ENCODE measurements at places on chromosomes 7 and 10.

- no peak overlapping the region for H3K4me3 ChIP-seq
- H3K36me3 ChIP-seq = no peaks in the 10 kb centered on the region
- DNase-seq = no peak
- H3K4me1 ChIP-seq = no peaks in the 10 kb centered on the region
Observed at GRCh38 chr10:100101192-100102076, 19.8 kb upstream of the CPN1 start.

DNA sequence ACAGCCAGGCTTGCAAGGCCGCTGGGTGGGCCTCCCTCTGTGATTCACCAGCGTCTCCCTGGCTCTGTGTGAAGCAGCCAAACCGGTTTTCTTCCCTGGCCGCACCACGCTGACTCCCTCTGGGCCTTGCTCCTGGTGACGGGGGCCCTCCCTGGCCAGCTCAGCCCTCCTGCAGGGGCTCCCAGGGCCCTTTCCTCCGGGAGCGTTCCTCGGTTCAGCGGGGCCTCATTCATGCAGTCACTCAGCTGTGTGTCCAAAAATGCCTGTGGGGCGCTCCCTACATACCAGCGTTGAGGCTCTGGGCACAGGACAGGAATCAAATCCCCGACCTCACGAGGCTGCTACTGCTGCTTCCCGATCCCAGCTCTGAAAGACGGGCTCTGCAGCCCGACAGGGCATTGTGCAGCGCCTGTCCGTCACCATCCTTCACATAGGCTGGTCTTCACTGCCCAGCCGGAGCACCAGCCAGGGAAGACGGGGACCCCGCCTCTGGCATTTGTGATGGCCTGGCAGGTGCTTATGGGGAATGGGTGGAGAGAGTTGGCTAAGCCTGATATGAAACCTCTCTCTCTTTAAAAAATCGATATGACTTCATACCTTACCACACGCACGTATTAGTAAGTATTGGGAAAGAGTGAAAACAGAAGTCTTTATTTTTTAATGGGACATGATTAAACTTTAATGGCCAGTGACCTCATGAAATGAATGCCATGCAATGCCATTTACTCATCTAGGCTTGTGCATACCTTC is 110.0 kb upstream of the SHH start:
- no peak overlapping the region for H3K4me3 ChIP-seq
- no peak for DNase-seq
- no peaks in the 10 kb centered on the region for H3K4me1 ChIP-seq
- H3K27ac ChIP-seq = no peak overlapping the region

GRCh38 chr10:29807163-29807806 is 172.5 kb upstream of the SVIL start:
- no peaks in the 10 kb centered on the region for H3K27me3 ChIP-seq
- peaks cover 46% of the 10 kb centered on the region for H3K4me1 ChIP-seq
- no peaks in the 10 kb centered on the region for H3K36me3 ChIP-seq
- H3K27ac ChIP-seq = no peak overlapping the region
- H3K4me3 ChIP-seq = no peak overlapping the region

- no peak overlapping the region for H3K4me3 ChIP-seq
- peak overlapping the region; percentile 81 for H3K27ac ChIP-seq
- H3K27me3 ChIP-seq = no peaks in the 10 kb centered on the region
- no peak for DNase-seq
- no peaks in the 10 kb centered on the region for H3K36me3 ChIP-seq
- H3K4me1 ChIP-seq = peaks cover 77% of the 10 kb centered on the region
Observed at GRCh38 chr7:17140406-17140805, 158.0 kb upstream of the AHR start.

GRCh38 chr10:49177391-49178355 is 10.5 kb downstream of the TMEM273 start:
- peak overlapping the region; percentile 61 for H3K27ac ChIP-seq
- H3K4me1 ChIP-seq = peaks cover 28% of the 10 kb centered on the region
- H3K36me3 ChIP-seq = no peaks in the 10 kb centered on the region
- DNase-seq = no peak
- H3K4me3 ChIP-seq = no peak overlapping the region

DNA sequence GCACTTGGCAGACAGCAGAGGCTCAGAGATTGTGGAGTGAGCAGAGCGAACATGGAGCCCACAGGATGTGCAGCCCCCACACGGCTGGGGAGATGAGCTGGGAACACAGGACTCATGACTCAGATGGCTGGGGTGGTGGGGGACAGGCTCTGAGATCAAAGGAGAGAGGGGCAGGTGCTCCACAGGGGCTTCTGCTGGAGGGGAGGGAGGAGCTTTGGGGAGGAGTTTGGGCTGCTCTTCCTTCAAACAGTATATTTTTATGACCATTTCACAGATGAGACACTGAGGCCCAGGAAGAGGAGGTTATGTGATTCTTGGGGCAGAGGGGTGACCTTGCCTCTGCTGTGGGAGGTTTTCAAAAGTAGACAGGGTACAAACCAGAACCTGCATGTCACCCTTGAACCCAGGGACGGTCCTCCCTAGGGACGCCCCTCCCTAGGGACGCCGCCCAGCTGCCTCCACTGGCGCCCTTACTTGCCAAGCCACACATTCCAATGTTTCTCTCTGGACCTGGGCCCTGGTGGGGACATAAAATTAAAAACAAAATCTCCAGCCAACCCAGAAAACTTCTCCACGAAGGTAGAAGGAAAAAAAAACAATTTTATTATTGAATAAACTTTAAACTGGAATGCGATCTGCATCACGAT is 981 bp upstream of the CRYGN start:
- H3K36me3 ChIP-seq = no peaks in the 10 kb centered on the region
- no peak overlapping the region for H3K4me3 ChIP-seq
- peak; percentile 88 for DNase-seq
- peaks cover 35% of the 10 kb centered on the region for H3K4me1 ChIP-seq
- H3K27me3 ChIP-seq = no peaks in the 10 kb centered on the region
- peak overlapping the region; percentile 85 for H3K27ac ChIP-seq

DNA sequence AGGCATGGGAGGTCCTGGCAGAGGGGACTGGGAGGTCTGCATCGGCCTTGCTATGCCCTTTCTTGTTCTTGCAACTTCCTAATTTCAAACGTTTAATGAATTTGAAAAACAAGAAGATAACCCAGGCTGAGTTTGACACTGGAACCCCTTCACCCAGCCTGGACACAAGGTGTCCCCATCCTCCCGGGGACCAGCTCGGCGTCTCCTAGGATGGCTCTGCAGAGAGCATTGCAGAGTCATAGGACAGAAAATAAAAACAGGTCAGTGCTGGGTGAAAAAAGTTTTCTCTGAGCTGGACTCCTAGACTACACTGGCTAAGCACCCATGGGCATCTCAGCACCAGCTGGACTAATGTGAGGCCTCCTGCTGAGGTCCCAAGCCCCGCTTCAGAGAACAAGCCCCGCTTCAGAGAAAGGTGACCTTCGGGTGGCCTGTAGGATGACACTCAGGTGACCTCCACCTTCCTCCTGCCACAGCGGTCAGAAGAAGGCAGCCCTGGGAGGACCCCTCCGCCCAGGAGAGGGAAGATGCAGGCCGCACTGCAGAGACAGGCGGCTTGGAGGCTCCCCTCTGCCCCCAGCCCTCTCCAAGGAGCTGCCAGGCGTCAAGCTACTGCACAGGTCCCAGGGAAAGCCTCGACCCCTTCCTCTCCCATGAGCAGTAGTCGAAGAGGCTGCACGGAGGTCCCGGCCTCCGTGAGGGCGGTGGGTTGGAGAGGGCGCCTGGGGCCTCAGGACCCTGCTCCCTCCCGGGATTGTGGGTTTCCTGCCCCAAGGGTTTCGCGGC is 9.3 kb upstream of the UNCX start:
- H3K27ac ChIP-seq = no peak overlapping the region
- no peaks in the 10 kb centered on the region for H3K36me3 ChIP-seq
- no peak for DNase-seq
- H3K4me1 ChIP-seq = no peaks in the 10 kb centered on the region

DNA sequence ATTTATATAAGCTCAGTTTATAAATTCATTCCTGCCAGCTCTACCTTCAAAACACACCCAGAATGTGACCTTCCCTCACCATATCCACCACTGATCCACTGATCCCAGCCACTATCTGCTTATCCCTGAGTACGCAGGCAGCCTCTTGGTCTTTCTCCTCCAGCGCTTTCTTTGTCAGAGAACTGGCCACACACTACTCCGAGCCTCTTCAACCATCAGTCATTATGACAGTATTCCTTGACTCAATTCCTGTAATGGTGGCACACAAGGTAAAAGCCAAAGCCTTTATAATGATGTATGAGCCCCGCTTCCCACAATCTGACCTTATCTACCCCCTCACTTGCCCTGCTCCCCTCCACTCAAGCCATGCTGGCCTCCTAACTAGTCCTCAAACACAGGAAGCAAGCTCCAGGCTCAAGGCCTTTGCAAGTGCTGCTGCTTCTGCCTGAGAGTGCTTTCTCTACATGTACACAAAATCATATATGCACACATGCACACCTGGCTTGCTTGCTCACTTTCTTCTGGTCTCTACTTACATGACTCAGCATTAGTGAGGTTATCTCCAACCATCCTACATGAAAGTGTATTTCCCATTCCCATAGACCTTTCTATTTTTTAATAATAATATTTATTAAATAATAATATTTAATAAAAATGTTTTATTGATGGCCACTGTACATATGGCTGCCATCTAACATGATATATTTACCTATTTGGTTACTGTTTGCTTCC is 150.4 kb upstream of the FEZF1 start:
- no peaks in the 10 kb centered on the region for H3K27me3 ChIP-seq
- no peaks in the 10 kb centered on the region for H3K36me3 ChIP-seq
- H3K4me1 ChIP-seq = no peaks in the 10 kb centered on the region
- DNase-seq = no peak
- H3K4me3 ChIP-seq = no peak overlapping the region
- no peak overlapping the region for H3K27ac ChIP-seq

DNA sequence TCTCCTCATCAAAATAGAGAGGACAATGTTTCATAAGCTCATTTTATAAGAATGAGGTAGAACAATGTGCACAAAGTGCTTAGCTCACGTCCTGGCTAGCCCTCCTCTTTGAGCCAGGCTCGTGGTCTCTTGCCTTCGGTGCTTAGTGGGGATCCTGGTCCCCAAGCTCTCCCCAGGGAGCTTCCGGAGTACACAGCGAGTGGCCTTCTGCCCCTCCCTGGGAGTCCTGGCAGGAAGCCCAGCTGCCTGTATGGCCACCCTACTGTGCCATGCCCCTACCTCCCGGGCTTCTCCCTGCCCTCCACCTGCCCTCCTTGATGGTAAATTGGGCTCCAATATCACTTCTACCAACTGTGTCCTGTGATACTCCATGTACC is 868 bp downstream of the MYO1G start:
- H3K36me3 ChIP-seq = peaks cover 49% of the 10 kb centered on the region
- peaks cover 48% of the 10 kb centered on the region for H3K4me1 ChIP-seq

DNA sequence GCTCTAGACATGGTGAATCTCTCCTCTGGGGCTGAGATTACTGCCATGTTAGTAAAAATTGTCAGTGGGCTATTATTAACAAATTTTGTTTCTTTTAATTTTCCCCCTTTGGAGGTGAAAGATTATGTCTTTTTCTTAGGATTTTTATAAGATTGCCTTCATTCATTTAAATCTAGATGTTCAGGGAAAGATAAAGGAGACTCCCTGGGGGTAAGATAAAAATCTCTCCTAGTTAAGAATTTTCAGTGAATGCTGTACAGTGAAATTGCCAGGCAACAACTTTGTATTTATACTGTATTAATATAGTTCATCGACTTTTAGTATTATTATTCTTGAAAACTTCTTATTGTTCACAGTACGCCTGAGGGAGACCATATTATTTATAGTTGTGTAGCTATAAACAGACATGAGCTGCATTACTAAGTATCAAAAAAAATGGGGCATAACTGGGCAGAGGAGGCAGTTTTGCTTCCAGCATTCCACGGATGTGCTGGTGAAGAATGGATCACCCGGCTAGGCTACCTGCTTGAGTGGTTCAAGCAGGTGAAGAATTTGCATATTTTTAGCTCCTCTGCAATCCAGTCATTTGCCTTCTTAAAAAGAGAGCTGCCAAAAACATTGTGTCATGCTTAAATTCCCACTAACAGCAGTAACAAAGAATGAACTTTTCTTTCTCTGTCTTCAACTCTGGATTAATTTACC is 552.1 kb downstream of the DNAJB9 start:
- H3K36me3 ChIP-seq = no peaks in the 10 kb centered on the region
- H3K27me3 ChIP-seq = no peaks in the 10 kb centered on the region
- no peak for DNase-seq
- no peaks in the 10 kb centered on the region for H3K4me1 ChIP-seq
- no peak overlapping the region for H3K27ac ChIP-seq
- H3K4me3 ChIP-seq = no peak overlapping the region

GRCh38 chr7:28643188-28643569 is 230.9 kb downstream of the CREB5 start:
- H3K27me3 ChIP-seq = peaks cover 12% of the 10 kb centered on the region
- H3K36me3 ChIP-seq = no peaks in the 10 kb centered on the region

GRCh38 chr7:80429181-80429580 is 82.7 kb downstream of the GNAT3 start:
- H3K36me3 ChIP-seq = no peaks in the 10 kb centered on the region
- no peak overlapping the region for H3K4me3 ChIP-seq
- DNase-seq = no peak
- no peaks in the 10 kb centered on the region for H3K27me3 ChIP-seq

DNA sequence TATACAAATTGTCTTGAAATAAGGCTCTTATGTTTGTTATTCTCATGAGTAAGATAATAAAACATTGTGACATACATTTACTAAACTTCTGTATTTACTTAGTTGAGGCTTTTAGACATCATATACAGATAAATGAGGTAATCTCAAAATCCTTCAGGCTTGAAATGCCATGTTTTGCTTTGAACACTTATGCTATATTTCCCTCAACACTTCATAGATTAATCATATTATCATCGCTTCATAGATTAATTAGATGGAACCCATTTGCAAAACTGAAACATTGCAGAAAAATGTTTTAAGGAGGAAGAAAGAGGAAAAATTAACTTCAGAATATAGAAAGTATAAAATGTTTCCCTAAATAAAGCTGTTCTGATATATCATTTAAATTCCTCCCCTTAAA is 165.0 kb upstream of the CNTNAP2 start:
- no peaks in the 10 kb centered on the region for H3K36me3 ChIP-seq
- no peaks in the 10 kb centered on the region for H3K4me1 ChIP-seq
- no peak for DNase-seq
- H3K4me3 ChIP-seq = no peak overlapping the region

DNA sequence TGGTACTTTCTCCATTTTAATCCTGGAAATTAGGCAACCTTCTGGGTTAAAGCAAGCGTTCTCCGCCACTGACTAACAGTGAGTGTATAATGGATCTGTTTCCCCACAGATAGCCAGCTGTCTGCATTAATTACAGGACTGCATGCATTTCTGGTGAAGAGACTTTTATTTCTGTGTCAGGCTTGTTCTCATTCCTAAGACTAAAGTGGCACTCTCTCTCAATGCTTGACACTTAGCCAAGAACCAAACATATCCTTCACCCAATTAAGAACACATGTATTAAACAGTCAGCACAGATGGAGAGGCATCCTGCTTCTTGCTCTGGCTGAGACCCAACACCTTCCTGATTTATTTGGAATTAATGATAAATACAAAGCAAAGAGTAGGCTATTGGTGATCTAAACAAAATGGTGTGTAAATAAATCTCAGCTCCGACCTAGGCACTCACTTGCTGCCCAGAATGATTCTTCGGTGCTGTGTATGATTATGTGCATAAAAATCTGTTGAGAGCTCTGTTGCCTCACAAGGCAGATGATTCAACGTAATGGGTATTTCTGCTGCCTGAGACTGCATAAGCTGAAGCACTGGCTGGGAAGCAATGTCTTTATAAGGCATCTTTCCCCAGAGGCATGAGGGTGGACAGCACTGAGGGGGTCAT is 16.8 kb downstream of the CALU start:
- H3K4me1 ChIP-seq = no peaks in the 10 kb centered on the region
- no peak overlapping the region for H3K27ac ChIP-seq
- H3K36me3 ChIP-seq = peaks cover 88% of the 10 kb centered on the region
- H3K4me3 ChIP-seq = no peak overlapping the region

Data from DND-41 (cell line).